T-helper 22 cell (primary cell): ENCODE measurements at places on chromosomes 7 and 10.

DNA sequence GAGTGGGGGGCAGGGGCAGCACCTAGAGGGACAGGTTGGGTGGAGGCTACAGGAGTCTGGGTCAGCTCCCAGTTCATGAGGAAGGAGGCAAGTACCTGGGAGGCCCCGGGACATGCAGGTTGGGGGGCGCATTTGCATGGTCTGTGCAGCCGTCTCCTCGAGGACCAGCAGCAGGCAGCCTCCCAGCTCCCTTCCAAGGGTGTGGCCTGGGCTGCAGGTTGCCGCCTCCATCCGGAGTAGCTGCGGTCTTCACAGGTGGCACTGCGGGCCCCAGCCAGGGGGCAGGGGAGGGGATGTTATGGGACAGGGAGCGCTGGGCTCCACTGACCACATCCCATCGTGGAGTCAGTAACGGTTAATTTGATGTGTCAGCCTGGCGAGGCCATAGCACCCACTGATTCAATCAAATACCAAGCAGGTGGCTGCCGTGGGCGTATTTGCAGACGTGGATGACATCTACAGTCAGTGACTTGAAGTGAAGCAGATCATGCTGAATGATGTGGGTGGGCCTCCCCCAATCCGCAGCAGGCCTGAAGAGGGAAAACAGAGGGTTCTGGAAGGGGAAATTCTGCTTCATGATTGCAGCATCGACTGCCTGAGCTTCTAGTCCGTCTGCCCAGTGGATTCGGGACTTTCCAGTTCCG, 81.6 kb downstream of the PRKAG2 start:
- DNase-seq: peak; percentile 49

DNA sequence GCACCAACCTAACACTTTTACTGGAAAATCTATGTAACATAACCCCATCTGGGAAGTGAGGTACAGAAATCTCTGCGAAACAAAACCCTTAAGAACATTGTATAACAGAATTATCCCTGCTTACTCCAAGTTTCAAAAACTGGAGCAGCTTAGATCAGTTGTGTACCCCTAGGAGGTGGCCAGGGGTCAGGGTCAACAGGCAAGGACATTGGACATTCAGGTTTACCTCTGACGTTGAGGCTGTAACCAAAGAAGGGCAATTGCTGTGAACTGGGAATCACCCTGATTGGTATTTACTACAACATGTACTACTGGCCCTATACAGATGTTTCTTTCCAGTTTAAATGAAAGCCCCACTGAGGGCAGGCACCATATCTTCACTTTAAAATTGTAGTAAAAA, 13.1 kb downstream of the SFXN3 start:
- DNase-seq: no peak

DNA sequence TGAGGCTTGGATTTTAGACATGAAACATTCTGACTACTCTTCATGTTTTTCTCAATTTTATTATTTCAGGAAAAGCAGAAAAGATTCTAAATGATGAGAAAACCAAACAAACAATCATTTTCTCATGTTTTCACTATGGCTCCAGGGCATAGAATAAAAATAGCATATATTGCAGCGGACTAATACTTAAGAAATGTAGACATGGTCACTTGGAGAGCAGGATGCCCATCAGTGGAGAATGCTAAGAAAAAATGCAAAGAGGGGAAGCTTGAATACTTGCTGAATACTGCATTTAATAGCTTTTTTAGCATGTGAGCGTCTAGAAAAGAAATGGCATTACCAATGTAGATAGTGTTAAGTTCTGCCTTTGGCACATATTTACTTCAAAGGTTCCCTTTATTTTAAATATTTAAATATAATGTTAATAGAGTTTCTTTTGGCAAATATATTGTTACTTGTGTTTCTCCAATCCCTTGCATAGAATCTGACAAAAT, 107.9 kb downstream of the PPP1R17 start:
- no peak for DNase-seq

DNA sequence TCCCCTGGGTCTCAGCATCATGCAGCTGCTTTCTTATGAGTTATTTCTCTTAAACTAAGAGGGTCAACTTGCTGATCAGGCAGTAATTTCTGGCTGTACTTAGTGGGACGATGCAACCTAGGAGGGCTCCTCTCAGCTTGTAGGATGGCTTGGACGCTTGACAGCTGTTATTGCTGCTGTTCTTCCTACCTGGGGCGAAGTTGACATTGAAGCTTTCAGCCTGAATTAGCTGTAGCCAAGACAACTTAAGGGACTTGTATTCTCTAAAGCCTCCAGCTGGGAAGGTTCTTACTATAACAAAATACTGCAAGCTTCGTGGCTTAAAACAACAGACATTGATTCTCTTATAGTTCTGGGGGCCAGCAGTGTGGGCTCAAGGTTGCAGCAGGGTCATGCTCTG, 224.9 kb downstream of the ACTR3B start:
- DNase-seq: no peak

DNA sequence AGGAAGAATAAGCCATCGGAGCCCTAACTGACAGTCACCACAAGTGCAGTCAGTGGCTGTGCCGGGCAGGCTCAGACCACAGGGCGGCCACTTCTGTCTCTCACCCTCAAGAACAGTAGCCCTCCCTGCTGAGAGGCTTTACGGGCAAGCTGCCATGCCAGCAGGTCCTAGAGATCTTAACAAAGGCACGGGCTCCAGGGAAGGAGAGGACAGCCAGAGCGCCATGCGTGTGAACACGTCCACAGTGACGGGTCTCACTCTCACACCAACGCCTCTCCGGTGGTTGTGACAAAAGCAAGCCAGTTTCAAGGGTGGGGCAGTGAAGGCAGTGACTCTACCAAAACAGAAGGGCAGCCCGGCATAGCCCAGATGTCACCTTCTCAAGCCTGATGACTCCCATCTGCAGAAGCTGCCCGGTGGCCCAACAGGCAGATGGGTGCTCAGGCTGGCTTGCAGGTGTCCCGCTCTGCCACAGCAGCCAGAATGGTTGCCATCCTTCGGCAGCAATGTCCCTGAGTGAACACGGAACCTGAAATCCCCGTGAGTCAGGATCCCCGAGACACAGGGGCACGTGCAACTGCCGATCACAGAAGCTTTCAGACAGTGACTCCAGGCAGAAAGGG, 102.0 kb downstream of the FAM53B start:
- DNase-seq: no peak

DNA sequence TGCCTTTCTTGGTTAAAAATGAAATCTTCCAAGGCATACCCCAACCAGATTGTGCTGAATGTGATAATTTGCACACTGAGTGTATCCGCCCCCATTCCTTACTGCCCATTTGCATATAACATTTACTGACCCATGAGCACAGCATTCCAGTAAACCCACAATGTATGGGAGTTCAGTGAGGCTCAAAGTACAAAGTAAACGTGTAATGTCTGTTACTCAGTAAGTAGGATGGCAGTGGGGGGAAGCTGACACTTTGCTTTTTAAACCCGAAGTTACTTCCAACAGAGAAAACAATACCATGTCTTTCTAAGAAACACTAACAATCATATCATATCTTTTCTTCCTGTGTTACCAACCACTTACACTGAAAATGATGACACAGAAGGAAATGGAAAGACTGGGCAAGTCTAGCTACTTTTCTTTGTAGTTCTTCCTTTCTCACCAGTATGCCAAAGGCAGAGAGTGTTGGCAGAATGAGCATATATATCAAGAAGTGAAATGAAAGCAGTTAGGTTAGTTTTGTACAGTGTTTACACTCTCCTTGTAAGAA, 27.1 kb upstream of the SOSTDC1 start:
- no peak for DNase-seq

DNA sequence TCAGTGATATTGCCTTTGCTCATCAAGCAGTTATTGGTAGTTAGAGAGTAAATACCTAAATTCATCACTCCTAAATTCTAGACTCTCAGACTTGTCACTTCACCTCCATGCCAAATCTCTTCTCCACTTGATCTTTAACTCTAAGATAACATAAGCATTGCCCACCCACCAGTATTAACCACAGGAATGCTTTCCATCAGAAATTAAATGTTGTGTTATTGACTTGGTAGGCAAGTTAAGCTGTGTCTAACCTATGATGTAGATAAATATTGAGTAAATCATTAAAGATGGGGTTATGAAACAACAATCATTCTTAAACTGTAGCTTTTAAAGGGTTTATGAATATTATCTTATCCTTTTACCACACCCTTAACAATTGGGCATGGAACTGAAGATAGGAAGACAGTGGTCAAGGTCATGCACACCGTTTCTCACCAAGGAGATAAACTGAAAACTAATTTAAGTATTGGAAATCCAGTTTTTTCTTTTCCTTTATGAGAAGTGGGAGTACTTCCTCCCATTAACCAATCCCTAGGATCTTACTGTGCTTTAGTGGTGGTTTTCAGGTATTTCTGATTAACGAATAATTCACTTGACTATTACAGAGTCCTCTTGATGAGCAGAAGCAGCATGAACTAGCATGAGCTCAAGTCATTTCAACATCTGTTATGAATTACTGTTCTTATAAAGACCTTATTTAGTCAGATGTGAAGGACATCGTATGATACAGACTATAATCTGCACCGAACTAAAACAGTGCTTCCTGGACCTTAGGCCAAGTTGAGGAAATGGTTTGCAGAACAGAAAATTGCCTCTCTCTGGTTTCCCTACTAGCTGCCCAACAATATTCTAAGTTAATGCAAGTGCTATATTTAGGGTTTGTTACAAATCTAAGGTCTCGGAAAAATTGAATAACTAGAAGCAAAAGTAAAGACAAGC, 142.0 kb downstream of the LCOR start:
- DNase-seq: no peak

DNA sequence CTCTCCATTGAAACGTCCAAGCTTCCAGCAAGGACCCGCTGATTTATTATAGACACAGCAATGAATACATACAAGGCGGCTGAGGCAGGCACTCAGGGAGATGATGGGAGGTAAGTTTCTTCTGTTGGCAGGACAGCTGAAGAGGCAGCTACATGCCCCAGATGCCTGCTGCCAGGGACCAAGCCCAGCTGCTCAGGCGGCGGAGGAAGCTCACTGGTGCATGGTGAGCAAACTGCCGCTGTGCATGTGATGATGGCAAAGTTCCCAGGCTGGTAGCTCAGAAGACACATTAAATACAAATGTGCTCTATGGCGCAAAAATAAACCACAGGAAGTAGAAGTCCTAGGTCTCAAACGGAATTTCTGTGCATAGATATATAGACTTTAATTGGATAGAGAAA, 2.3 kb downstream of the DNTT start:
- no peak for DNase-seq

DNA sequence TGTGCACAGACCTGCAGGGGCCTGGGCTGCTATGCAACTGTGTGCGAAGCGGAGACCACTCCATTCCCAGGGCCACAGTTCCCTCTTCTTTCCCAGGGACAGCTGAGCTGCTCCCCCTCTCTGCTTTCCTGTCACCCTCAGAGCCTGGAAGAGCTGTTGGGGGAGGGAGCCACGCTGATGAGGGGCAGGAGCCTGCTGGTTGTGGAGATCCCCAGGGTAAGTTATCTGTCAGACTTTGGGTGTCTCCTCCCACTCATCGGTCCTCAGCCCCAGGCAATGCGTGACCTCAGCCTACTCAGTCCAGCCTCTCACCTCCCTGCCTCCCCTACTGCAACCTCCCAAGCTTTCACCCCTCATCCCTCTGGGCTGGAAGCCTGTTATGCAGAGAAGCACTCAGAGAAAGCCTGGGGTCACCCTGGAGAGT, 53.5 kb downstream of the ZNF467 start:
- DNase-seq: no peak

- DNase-seq: no peak
Measured at GRCh38 chr7:29065181-29065857, 81.0 kb downstream of the CPVL start.

GRCh38 chr7:137825489-137825888, 21.3 kb downstream of the DGKI start:
- no peak for DNase-seq

GRCh38 chr10:110360857-110361474, 56.2 kb upstream of the SMNDC1 start:
- no peak for DNase-seq

GRCh38 chr10:104762793-104763192, 121.7 kb downstream of the SORCS3 start:
- no peak for DNase-seq

DNA sequence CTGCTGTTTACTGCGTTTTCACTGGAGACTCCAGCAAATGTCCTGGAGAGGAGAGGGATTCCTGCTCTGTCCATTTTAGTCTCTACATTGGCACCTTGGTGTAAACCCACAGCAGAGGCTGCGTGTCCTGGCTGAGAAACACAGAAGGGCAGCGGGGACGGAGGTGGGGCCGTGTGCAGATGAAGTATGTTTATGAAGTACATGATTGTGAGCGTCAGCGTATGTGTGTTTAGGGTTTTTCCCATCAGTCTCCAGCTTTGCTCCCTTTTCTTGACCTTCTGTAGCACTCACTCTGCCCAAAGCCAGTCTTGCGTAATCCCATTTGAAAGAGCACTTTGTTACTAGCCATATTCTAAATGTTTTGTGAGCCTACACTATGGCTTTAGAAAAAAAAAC, 750.7 kb upstream of the SORCS1 start:
- DNase-seq: no peak

GRCh38 chr7:131574741-131575140, 18.3 kb upstream of the PODXL start:
- DNase-seq: no peak

DNA sequence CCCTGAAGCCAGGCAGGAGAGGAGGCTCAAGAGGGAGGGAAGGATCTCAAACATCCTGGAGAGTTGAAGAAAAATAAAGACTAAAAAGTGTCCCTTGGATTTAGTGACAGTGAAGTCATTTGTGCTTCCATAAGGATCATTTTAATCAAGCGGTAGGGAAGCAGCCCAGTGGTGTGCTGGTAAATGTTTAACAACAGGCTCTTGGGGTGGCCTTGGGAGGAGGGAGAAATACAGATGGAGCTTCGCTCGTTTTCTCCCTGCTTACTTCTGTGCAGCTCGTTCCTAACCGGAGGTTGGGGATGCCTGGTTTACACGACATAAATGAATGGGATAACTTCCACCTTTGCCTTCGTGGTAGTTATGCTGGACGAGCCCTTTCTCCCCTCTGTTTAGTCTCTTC, 140.0 kb downstream of the CAMK1D start:
- DNase-seq: no peak
